ENCODE measurements at places on chromosomes 13 and 19.

DNA sequence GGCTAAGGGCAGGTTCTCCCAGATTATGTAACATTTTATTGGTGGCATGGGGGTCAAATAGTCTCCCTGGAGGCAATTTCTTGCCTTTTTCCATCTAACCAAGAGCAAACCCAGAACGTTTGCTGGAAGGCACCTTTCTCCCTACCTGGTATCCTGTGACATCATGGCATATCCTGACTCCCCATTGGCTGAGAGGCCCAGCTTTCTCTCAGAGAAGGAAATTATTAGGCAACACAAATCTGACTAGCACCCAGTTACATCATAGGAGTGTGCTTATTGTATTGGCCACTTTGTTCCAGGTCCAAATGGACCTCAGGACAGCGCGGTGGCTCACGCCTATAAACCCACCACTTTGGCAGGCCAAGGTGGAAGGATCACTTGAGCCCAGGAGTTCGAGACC is 13.0 kb downstream of the NTN5 start:
- no peak for DNase-seq

DNA sequence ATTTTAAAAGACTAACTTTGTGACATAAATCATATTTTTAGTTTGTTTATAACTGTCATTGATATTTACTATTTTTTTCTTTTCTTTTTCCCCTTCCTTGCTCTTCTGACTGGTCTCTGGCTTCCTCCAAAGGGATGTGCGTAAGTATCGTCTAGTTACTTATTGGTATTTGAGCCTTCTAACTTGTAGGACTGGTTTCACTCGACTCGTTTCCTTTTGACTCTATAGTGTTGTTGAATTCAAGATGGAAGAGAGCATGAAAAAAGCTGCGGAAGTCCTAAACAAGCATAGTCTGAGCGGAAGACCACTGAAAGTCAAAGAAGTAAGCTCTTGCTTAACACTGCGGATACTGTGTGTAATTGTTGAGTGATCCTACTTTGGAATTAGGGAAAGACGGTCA is 18.6 kb downstream of the HNRNPM start:
- no peak for DNase-seq

DNA sequence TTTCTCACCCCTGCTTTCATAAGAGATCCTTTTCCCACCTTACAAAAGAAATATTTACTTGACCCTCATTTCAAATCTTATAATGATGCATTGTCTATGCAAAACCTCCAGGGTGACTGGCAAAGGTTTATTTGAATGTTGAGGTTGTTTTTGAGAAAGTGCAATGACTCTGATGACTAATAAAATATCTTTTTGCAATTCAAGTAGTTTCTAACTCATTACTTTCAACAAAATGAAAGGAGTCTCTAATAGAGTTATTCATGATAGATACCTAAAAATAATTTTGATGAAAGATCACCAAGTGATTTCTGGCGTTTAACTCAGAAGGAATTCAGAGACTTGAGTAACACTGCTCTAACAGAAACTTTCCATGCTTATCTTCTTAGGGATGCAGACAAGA is 144.2 kb downstream of the FOXO1 start:
- peak; percentile 25 for DNase-seq

DNA sequence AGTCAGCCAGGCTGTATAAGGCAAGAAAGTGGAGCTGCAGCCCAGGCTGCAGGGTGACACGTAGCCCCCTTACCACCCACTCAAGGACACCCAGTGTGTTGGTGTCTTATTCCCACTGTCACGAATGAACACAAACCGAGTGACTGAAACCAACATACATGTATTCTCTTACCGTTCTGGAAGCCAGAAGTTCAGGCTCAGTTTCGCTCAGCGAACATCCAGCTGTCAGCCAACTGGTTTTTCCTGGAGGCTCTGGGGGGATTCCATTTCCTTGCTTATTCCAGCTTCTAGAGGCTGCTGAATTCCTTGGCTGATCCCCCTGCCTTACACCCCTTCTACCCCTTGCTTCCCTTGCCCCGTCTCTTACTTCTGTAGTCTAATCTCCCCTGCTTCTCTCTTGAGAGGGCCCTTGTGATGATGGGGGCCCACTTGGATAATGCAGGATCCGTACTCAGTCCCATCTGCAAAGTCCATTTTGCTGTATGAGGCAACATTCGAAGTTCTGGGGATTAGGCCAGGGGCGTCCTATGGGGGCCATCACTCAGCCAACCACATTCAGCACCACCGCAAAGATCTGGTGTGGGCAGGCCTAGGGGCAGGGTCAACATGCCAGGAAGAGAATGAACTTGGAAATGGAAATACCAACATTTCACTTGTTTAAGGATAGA is 47.3 kb upstream of the MTIF3 start:
- DNase-seq, result no peak

GRCh38 chr19:56333506-56333905 is 18.9 kb upstream of the ZSCAN5A start:
- no peak for DNase-seq

DNA sequence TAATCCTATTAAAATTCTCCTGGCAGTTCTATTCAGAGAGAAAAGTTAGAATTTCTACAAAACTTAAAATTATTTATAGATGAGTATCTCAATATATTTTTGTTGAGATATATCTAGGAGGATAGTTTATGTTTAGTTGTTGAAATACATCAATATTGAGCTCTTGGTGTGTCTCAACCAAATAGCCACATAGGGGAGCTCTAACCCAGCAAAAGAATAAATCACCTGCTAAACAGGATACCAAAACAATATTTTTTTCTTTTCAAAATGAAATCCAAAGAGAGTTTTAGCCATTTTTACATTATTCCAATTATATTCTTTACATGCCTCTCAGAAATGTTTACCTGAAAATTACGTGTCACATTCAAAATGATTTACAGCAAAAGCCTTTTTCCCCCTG is 954.7 kb downstream of the SLITRK6 start:
- no peak for DNase-seq

GRCh38 chr19:1474011-1474764 is 4.8 kb downstream of the C19orf25 start:
- peak; percentile 69 for DNase-seq

DNA sequence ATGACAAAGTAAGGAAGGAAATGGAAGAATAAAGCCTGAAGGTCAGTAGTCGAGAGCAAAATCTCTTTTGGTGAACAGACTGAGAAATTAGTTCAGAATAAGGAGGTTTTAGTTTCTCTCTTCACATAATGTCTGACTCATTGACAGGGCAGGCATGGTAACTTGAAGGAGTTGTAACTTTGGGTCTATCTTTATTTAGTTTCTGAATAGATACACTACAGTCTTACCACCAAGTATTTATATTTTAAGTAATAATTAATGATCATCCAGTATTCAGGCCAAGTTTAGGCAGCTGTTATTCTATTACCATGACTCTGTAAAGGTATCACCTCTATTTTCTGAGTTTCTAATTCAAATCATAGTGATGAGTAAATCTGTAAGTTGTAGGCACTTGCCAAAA is 219.9 kb downstream of the SPRY2 start:
- DNase-seq, result no peak

DNA sequence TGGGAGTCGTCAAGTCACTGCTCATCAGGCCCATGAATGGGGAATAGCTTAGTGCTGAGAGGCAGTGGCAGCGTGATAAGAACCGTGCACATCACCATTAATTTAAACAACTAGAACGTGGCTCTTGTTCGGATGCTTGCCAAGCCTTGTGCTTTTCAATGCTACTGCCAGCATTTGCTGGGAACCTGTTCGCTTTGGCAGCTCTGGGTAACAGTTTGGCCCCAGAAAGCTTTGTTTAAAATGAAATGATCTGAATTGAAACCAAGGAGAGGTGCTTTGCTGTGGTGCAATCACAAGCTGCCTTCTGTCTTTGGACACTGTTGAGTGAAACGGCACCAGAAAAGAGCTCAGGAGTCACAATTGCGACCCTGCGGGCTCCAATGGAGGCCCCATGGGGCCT is 53.5 kb upstream of the OLFM4 start:
- DNase-seq, result no peak

DNA sequence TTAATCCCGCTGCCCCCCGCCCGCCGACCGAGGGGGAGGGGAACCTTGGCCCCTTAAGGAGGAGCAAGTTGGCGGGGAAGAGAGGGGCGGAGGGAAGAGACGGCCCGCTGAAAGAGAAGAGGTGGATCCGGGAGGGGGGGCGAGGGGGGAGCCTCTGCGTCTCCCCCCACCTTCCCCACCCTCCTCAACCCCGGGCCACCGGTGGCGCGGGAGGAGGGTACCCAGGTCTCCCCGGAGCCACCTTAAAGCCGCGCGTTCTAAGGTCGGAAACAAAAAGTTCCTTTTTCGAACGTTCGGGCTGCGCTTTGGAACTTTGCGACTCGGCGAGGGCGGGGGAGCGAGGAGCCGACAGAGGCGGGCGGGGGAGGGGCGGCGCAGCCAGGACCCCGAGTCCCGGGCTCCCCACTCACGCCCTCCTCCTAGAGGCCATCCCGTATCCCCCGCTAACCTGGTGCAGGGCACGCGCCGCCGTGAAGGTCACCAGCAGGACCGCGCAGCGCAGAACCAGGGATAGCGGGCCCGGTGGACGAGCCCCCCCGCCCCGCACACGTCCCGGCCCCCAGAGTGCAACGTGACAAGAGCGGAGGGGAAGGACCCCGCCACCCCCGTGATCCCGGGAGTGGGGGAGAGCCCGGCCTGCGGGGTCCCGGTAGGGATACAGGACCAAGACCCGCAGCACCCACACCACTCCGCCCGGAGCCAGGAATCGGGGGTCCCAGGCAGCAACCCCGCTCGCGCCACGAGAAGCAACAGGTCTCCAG is 659 bp downstream of the ERF start:
- peak; percentile 88 for DNase-seq

- DNase-seq, result no peak
These were observed 28.7 kb upstream of the LMO7 start for GRCh38 chr13:75607447-75607846.

DNA sequence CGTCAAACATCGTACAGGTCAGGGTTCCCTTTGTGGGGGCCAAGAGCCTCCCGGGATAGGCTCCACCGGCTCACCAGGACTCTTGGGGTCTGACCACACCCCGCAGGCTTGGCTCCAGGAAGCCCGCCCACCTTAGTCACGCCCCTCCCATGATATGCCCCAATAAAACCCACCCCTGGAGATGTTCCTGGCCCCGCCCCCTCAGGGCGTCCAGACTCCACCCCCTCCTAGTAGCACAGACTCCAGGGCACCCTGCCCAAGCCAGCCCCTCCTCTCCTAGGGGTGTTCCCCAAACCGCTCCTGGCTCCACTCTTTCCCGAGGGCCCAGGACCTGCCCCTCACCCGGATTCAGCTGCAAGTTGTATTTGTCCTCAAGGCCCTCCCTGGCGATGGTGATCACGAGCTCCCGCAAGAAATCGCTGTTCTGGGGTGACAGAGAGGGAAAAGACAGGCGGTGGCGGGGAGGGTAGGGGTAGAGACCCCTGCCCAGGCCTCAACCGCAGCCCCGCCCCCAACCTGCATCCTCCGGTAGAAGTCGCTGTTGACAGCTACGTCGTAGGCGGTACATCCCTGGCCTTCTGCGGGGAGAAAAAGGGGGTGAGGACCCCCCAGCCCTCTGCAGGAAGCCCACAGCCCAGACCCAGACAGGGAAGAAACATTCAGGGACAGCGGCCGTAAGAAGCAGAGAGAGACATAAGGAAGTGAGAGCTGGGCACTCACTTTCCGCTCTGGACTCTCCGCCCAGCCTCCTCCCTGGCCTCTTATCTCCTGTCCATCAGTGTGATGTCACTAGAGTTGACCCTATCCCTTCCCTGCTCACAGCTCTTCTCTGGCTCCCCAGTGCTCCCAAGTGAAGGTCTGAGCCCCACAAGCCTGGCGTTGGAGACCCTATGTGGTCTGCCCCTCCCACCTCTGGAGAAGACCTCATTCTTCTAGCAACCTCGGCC is 3.9 kb downstream of the PIH1D1 start:
- DNase-seq, result no peak

DNA sequence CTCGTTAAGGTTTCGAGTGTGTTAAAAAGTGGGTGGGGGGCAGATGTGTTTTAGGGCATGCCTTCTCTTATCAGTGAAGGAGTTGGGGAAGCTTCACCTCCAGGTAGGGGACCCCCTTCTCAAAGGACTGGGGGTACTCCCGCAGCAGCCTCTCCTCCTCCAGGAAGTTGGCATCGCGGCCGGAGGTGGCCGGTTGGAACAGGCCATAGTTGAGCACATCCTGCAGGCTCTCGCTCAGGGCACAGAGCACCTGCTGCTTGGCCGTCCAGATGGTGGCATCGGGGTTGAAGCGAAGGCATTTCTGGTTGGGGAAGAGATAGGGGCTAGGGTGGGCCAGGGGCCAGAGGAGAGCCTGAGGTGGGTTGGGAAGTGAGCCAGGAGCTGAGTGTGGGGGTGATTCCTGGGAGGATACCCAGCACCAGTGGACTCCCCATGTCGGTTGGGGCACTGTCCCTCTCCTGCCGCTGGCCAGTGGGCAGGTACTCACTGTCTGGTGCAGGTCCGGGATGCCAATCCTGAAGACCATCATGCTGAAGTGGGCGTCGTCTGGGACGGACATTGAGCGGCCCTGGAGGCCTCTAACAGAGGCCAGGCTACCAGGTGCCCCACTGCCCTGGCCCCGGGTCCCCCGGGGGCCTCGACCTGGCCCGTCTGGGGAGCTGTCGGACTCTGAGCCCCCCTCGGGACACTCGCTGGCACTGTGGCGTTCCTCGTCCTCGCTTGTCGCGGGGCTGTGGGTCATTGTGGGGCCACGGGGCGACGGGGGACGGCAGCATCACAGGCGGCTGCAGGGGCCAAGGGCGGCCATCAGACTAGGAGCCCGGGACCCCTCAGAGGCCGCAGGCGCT is 3.2 kb downstream of the SHANK1 start:
- DNase-seq, result no peak

DNA sequence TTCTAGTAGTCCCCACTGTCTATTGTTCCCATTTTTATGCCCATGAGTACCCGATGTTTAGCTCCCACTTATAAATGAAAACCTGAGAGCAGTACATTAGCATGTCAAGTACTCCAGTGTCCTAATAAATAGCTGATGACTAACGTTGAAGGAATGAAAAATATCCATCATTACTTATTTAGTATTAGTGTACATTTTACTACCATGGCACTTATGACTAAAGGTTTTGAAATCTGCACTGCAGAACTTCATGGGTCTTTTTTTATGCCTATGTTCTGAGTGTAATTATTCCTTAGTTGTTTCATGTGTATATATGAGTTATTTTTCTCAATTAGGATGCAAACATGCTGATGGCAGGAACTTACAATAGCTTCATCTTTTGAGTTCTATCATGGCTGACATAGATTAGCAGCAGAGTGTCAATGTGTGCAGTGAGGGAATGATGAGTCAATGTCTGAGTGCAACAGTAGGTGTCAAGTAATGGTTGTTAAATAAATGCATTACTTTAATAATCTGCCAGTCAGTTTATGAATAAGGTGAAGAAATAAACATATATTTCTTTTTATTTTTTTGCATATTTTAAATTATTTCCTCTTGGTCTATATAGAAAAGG is 188.4 kb downstream of the ITGBL1 start:
- no peak for DNase-seq

GRCh38 chr13:43776501-43777079 is 10.2 kb downstream of the ENOX1 start:
- no peak for DNase-seq

- DNase-seq, result no peak
These were observed 45.5 kb downstream of the SAE1 start for GRCh38 chr19:47176071-47176626.

Data from putamen (tissue), 1 donor.